Right forelimb (tissue), 1 donor: ENCODE measurements at places on chromosomes 6 and 20.
A peak's percentile ranks its signal among the peaks of the same experiment; 100 is the strongest.

GRCh38 chr20:38406476-38406875 lies 28.7 kb downstream of the SNHG17 start:
- DNase-seq: no peak

DNA sequence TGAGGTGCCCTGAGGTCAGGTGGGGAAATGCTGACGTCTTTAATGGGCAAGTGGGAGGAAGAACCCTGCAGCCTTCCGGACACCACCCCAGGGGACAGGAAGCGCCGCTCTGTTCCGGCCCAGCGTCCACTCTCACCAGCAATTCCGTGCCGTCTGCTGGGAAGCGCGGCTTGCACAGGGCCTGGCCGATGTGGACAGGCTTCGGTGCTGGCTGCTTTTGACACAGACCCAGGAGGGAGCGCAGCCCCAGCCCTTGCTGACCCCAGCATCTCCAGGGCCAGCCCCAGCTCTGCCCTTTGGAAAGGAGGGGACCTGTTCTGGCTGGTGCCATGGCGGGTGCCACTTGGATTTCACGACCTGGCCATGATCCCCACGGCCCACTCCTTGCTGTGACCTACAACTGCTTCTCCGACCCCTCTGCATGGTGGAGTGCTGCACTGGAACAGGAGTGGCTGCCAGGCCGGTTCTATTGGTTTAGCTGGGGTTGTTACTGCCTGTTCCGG lies 123.2 kb downstream of the DLL1 start:
- no peak for DNase-seq

DNA sequence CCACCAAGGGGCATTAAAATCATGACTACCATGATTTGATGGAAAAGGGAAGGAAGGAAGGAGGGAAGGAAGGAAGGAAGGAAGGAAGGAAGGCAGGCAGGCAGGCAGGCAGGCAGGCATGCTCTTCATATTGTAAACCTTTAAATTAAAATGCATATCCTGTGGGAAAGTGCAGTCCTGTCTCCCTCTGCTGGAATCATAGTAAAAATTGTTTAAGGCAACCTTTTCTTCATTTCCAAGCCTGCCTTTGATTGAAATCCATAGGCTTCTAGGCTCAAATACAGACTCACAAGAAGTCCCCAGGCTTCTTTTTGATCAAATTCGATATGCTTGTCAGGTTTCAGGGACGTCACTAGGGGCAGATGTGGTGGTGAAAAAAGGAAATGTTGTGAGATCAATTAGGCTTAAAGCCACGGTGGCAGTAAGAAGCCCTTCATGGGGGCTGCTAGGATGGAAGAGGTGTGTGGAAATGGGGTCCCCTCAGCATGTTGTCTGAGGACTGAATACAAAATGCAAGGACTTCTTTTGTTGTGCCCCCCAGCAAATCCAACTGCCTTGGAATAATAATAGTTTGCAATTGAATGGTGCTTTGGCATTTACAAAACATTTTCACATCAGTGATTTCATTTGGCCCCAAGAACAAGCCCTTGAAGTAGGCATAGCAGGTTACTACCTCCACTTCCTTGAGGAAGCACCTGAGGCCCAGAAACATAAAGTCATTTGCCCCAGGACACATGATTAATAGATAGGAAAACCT lies 25.6 kb upstream of the GABRR1 start:
- DNase-seq: no peak

DNA sequence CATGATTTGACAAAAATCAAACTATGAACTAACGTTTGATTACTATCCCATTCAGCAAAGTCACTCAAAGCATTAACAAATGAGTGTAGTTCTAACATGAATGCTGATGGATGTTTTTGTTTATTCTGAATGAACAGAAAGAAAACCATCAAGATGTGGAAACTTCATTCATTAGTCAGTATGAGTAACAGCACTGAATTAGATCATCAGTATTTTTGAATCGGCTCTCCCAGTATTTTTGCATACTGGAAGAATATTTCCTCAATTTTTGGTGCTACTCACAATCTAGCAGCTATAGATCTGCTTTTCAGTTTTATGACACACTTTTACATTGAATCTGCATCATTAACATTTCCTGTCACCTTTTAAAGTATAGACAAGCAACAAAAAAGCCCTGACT lies 63.8 kb upstream of the CD83 start:
- DNase-seq: no peak

DNA sequence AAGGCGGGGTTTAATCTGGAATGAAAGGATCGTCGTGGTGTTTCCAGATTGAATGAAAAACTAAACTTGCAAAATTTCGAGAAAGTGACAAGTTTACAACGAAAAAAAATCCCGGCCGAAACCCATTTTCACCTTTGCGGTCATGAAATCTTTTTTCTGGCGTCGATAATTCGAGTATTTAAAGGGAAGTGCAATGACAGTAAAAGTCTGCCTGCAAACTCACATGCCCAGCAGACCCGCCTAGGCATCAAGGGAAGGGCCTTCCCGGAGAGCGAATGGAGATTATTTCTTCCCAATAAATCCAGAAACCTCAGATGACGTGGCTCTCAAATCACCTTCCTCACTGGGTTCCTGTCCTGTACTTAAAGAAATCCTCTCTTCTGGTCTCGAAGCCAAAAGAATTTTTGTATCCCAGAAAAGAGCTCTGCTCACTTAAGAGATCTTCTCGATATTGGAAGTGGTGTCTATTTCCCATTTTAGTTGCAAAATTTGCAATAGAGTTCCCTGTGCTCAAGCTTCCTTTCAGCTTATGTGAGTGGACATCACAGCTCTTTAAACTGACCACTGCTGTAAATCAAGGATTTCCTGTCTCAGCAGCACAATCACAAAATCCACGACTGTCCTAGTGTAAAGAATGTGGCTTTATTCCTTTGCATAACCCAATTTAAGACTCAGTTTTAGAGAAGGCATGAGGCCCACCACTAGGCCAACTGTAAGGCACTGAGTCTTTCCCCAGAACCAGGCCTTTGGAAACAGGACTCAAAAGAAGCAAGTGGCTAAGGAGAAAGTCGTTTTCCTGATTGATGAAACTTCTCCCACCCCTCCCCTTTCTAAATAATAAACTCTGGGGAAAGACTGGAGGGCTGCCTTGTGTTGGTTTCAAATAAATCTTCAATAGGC lies 3.9 kb downstream of the OLIG3 start:
- no peak for DNase-seq

- no peak for DNase-seq
Measured at GRCh38 chr6:157307661-157308060, 15.7 kb downstream of the TMEM242 start.

DNA sequence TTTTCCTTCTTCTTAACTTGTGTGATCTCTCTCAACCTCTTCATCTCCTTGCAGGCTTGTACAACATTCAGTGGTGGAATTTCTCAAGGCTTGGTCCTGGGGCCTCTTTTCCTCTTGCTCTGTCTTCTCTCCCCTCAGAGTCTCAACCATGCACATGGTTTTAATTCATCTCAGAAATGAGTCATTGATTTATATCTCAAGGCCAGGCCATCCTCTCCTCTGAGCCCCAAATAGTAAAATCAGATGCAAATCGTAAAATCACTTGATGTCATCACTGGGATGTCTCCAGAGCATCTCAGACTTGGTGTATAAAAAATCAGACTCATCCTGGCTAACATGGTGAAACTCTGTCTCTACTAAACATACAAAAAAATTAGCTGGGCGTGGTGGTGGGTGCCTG lies 85.0 kb downstream of the FNDC1 start:
- no peak for DNase-seq

DNA sequence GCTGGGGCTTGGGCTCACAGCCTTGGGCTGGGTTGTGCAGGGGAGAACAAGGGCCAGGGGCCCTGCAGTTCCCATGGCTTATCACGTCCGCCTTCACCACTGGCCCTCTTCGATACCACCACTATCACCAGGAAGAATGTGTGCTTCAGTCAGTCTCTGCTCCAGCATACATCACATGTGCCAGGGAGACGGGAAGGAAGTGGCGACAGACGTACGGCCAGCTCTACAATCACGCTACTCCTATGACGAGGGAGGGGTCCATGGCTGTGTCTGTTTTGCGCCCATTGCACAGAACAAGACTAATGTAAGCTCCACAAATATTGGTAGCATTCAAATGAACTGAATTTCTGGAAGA lies 72.1 kb downstream of the TRAM2 start:
- DNase-seq: no peak

DNA sequence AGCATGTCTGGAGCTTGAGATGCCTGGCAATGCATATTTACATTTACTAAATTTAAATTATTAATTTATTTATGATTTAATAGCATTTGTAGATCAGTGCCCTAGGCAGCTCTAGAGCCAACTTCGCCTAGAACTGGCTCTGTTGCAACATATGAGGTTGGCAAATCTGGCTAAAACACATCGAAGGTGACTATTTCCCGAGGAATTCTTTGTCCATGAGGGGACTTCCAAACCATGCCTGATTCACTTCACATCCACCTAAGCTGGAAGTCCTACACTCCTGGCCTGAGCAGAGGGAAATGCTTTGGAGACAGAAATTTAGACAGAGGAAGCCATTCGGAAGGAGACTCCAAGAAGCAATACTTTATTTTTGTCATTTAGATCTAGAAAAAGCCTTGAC lies 211.0 kb upstream of the ARG1 start:
- DNase-seq: no peak

- no peak for DNase-seq
Measured at GRCh38 chr6:156795825-156796224, 18.6 kb downstream of the ARID1B start.

- DNase-seq: no peak
Measured at GRCh38 chr6:157891544-157892362, 68.7 kb downstream of the SNX9 start.

GRCh38 chr6:41638002-41638934 lies at the start of gene MDFI:
Gene MDFI, plus strand, starts transcription at chr6:41638468. Its CDS starts 282 bp downstream, at chr6:41638750.
- peak; percentile 88 for DNase-seq
